ENCODE measurements at places on chromosomes 11 and 22. TPM values are rescaled to one million over a fixed set of nuclear protein-coding genes. Genes with fewer than 3 reads are reported as not detected.
A peak's percentile ranks its signal among the peaks of the same experiment; 100 is the strongest.

Gene UCP3
- total RNA-seq, result 1.9 TPM

Gene CEP164
- total RNA-seq, result 49.3 TPM

DNA sequence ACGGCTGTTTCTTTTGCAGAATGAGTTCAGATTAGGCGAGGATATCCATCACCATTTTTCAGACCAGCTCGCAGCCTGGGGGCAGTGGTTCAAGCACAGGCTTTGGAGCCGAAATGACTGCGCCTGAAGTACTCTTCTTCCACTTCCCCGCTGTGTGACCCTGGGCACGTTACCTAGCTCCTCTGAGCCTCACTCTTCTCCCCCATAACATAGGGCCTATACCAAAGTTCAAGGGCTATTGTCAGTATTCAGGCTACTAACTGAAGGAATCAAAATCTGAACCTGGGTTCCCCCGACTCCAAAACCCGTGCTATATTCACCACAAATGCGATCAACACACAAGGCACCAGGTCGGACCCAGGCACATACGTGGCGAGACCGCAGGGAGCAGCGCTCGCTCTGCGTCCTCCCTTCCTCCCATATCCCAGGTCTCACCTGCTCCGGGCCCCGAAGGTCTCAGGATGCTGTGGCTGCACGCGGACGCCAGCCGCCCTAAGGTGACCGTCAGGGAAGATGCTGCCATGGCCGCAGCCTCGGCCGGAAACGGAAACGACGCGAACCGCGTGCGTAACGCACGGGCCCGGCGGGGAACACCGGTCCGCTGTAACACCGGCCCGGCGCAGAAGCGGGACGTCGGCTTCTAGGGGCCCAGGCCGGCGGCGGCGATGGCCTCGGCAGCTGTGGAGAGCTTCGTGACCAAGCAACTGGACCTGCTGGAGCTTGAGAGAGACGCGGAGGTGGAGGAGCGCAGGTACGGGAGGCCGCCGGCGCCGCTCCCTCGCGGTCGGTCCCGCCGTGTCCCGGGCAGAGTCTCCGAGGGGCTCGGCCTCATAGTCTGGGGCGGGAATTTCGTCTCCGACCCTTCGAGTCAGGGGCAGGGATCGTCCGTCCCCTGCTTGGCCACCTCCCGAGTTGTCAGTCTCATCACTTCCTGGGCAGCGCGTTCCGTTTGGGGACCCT lies at the start of the genes IGHMBP2 and MRPL21:
IGHMBP2 (plus strand) TSS at position 604 of the 960 bp plus-strand sequence; CDS start at position 666, 62 bp downstream.
MRPL21 (minus strand) TSS at position 545 of the 960 bp plus-strand sequence; CDS start at position 523, 22 bp downstream.
- peak; percentile 87 for DNase-seq

GRCh38 chr22:18056807-18057474 lies 20.8 kb upstream of the PEX26 start:
- DNase-seq, result no peak

DNA sequence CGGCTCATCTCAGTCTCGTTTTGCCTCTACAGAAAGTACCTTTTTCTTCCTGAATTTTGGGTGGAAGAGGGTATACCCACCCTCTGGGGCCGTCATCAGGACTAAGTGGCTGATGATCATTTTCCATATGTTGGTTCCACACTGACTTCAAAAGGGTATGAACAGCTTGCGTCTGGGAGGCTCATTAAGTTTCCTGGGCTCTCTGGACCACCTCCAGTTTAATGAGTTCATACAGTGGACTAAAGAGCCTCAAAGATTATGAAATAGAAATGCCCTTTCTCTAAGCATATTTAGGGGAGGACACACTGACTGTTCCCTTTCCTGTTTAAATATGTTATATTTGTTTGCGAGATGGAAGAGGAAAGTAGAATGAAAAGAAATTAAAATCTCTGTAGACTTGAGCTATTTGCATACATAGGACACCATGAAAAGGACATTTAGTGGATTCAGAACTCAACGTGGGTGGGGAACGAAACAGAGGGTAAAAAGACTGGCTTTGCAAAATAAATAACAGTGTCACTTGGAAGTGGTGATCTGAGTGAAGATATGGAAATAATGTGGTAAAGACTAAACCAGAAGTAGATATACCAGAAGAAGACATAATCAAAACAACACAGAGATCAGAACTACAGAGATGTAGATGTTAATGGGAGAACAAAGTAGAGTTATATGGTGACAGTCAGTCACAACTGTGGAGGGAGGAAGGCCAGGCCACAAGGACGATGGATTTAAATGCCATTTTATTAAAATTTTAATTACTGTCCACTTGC lies 18.7 kb downstream of the LDLRAD3 start:
- no peak for DNase-seq

DNA sequence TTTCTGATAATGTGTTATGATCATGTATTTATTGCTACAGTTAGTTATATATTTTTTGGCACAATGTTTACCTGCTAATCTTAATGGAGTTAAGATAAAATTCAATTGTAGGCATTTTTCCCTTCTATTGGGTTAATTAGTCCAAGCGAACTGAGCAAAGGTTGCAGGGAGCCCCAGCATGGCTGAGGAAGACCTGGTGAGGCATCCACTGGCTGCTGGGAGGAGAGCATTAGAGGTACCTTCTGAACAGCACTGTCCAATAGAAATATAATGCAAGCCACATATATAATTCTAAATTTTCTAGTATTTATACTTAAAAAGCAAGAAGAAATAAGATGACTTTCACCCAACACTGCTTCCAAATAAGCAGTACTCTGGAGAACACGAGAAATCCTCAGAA lies 689 bp upstream of the TMEM126A start:
- DNase-seq, result no peak

- no peak for DNase-seq
Measured at GRCh38 chr22:19840955-19841640, 13.6 kb downstream of the GNB1L start.

DNA sequence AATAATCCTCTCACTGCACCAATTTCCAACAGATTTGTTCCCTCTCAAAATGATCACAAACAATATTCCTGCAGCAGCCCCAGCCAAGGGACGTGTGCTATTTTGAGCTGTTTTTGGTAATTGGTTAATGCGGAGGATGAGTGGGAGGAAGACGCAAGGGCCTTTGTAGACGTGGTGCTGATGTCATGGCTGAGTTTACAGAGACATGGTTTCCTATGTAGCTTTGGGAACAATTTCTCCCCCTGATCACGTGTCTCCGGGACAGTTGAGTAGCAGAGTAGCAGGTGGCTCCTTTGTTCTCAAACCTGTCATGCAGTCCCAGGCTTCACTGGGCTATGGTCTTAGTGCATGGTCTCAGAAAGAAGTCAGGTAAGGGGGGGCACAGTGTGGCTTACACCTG lies 183.2 kb upstream of the NECTIN1 start:
- DNase-seq, result no peak
